ENCODE measurements at places on chromosomes 16 and 17. TPM values are rescaled to one million over a fixed set of nuclear protein-coding genes. Genes with fewer than 3 reads are reported as not detected.

SLC12A3 gene
- not detected for total RNA-seq

SLFN12L gene
- total RNA-seq = not detected

SPATA32 gene
- not detected for total RNA-seq

PPY gene
- not detected for total RNA-seq

ARHGAP44 gene
- 0.12 TPM for total RNA-seq

TGFB1I1 gene
- 27.5 TPM for total RNA-seq

MILR1 gene
- total RNA-seq = 21.6 TPM

PLXDC1 gene
- 1.4 TPM for total RNA-seq

KRT13 gene
- total RNA-seq = not detected

KRT39 gene
- total RNA-seq = 0.24 TPM

SMIM36 gene
- total RNA-seq = not detected
